ENCODE measurements at places on chromosomes 16 and 17.

- DNase-seq: no peak
These were observed 349.6 kb downstream of the KIF2B start for GRCh38 chr17:54172096-54172984.

GRCh38 chr16:85554889-85555718 is 58.0 kb upstream of the GSE1 start:
- DNase-seq: no peak

GRCh38 chr17:3802461-3803307 is 1.7 kb upstream of the ITGAE start:
- DNase-seq: no peak

- peak; percentile 64 for DNase-seq
These were observed 69.2 kb upstream of the CES5A start for GRCh38 chr16:55944377-55944802.

DNA sequence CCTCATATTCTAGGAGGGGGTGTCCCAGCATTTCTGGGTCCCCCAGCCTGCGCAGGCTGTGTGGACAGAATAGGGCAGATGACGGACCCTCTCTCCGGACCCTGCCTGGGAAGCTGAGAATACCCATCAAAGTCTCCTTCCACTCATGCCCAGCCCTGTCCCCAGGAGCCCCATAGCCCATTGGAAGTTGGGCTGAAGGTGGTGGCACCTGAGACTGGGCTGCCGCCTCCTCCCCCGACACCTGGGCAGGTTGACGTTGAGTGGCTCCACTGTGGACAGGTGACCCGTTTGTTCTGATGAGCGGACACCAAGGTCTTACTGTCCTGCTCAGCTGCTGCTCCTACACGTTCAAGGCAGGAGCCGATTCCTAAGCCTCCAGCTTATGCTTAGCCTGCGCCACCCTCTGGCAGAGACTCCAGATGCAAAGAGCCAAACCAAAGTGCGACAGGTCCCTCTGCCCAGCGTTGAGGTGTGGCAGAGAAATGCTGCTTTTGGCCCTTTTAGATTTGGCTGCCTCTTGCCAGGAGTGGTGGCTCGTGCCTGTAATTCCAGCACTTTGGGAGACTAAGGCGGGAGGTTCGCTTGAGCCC is 11.6 kb downstream of the STH start:
- no peak for DNase-seq

GRCh38 chr16:49799172-49799571 is 56.7 kb downstream of the ZNF423 start:
- no peak for DNase-seq

- no peak for DNase-seq
These were observed 3.0 kb downstream of the BAHCC1 start for GRCh38 chr17:81398176-81398831.

DNA sequence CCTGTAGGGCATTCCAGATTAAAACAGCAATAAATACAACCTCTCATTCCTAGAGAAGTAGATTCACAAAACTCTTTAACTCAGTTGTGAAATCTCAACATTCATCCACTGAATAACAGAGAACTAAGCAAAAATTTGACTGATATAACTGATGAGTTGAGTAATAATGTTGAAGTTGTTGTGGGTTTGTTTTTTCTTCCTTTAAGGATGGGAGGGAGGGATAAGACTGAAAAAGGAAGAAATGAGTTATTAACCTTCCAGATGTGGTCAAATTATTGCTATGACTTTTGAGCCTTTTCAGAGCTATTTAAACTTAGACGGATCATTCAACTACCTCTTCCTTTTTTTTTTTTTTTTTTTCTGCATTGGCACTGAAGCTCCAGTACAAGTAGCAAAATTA is 38.6 kb downstream of the SKAP1 start:
- DNase-seq: no peak

GRCh38 chr16:12728469-12728868 is 75.2 kb downstream of the CPPED1 start:
- no peak for DNase-seq

DNA sequence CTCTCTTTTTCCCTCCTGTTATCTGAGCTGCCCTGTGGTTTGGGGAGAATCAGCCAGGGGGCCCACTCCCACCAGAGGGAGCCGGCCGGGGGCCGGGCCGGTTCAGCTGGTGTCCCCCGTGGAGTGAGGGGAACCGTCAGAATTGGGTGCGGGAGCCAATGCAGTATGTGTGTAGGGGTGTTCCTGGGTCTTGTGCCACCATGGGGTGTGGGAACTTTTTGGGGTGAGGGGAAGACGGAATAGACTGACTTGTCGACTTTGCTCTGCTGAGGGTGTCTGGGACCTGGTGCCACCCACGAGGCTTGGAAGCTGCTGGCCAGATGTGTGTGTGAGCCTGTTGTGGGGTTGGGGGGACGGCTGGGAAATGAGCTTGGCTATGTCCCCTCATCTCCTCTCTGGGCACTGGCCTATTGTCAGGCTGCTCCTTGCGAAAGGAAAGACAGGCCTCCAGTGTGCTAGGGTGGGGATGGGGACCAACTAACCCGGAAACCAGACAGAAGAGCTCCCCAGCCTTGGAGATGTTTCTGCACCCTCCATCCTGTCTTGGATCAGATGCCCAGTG is 9.9 kb downstream of the RARA start:
- DNase-seq: no peak

DNA sequence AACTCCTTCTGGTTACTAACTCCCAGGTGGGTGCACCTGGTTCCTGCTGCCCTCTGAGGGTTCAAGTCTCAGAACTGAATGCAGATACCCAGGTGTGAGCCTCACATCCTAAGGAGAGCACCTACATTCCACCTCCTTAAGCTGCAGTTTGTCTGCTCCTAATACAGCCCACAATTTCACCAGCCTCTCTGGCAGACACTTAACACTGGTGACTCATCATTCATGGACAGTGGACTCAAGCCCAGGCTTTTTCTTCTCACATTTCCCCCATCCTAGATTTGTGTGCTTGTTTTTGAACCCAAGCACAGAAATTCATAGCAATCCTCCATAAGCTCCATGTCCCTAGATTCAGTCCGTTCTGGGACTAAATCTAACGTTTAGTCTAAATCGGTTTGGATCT is 7.0 kb upstream of the MAF start:
- no peak for DNase-seq

GRCh38 chr17:9004961-9005285 is 16.4 kb upstream of the NTN1 start:
- no peak for DNase-seq

DNA sequence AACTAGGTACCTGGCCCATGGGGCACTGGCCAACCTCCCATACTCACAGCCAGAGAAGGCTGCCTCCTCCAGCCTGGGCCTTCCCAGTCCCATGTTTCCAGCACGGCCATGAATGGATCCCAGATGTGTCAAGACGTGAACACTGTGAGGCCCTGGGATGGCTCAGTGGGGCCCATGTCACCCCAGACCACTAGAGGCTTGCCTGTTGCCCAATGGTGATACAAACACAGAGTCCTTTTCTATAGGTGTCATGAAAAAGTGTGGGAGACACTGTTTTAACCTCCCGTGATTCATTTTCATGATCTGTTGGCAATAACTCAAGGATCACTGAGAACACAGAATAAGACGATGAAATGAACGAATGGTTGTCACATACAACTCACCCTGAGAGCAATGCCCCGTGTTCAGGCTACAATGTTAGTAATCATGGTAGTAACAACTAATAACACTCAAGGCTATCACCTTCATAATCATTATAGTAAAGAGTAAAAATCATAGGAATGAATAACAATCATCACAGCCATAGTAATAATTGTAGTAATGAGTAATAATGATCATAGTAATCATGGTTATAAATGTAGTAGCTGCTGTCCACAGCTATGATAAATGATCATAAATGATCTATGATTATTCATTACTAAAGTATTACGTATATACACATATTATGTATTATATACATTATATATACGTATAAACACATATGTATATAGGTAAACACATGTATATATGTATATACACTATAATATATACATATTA is 64.0 kb downstream of the DYNLRB2 start:
- DNase-seq: no peak

- DNase-seq: no peak
These were observed 15.3 kb downstream of the LASP1 start for GRCh38 chr17:38885044-38885727.

DNA sequence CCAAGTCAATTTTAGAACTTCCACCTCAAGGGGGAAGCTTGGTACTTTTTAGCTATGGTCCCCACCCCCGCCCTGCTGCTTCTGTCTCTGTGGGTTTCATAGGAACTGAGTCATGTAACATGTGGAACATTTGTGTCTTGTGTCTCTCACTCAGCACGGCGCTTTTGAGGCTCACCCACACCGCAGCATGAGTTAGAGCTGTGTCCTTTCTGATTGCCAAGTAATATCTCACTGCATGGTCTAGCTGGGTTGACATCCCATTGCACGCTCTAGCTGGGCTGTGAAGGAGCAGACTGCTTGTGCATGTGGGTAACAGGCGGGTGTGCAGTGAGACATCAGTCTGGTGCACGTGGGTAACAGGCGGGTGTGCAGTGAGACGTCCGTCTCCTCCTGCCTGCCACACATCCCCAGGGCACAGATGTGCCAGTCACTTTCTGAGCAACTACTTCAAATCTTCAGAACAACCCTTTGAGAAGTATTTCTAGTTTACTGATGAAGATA is 26.4 kb upstream of the SLC7A5 start:
- no peak for DNase-seq

DNA sequence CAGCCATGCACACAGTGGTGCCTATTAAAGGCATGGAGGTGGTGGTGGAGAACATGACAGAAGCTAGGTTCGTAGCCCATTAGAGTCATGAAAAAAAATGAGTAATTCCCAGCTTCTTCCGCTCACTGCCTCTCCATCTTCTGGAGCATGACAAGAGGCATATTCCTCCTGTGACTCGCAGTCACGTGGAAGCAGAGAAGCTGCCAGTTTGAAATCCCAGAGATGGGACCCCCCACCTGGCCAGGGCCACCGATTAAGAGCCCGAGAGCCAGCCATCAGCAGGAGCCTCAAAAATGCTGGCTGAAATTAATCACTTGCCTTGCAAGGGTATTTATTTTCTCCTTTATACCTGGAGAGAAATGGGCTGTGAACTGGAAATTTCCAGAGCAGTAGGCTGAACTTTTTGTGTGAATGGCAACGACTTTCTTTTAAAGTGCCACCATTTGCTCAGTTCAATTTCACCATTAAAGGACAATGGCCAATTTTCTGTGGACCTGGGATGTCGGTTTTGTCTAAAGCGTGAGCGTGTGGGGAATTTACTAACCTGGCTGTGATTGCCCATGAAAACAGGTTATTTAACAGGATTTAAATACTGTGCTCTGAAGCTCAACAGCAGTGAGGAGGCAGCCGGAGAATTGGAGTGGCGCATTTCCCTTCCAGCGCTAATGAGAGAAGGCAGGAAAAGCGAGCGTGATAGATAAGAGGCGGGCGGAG is 189.7 kb upstream of the SDK2 start:
- no peak for DNase-seq
